ENCODE measurements at places on chromosomes 7 and 10.

DNA sequence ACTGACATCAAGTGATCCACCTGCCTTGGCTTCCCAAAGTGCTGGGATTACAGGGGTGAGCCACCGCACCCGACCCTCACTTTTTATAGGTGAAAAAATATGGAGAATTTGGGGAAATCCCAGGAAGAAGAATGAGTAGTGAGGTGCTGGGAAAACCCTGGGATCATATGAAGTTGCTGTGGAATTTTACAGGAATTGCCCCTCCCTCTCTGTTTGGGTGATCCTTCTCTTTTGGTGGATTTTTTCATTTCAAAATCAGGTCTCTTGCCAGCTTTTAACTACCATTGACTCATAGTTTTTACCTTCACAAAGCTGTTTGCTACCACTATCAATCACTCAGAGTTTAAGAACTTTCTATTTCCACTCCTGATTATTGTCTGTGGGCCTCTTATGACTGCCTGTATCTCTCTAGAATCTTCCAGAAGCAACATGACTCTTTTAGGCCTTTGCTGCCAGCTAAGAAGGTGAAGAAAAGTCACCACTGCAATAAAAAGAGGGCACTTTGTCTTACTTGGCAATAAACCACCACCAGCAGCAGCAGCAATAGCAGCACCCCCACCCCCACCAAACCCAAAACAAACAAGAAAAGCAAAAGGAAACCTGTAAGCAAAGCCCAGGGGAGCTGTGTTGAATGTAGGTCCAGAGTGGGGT lies 4.0 kb upstream of the GIMAP8 start:
- no peak for DNase-seq

DNA sequence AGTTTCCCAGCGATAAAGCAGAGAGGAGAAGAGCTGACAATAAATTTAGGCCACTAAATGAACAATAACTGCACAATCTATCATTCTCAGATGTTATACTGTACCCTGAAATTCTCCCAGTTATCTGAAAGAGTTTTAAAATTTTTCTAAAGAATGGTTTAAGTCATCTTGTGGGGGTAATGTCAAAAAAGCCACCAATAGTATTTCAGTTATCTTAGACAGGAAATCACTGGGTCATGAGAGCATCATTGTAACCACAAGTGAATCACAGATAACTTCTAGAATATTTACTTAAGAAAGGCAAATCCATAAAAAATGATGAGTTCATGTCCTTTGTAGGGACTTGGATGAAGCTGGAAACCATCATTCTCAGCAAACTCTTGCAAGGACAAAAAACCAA lies 147.1 kb downstream of the DNAJB9 start:
- DNase-seq: no peak

DNA sequence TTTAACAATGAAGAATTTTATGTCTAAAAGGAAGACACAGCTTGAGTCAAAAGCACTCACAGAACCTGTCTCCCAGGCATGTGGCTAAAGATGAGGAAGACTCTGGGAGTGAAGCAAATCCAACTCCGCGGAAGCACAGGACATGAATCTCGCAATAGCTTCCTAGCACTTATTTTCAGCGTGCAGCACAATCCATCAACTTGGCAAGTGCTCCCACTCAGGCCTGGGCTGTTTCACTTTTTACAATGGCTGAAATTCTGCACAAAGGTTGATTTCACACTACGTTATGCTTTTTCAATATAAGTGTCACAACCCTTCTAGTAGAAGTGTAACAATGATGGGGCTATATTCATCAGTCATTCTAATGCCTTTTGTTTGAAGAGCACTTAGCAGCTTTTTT lies 180.2 kb downstream of the XPNPEP1 start:
- no peak for DNase-seq

DNA sequence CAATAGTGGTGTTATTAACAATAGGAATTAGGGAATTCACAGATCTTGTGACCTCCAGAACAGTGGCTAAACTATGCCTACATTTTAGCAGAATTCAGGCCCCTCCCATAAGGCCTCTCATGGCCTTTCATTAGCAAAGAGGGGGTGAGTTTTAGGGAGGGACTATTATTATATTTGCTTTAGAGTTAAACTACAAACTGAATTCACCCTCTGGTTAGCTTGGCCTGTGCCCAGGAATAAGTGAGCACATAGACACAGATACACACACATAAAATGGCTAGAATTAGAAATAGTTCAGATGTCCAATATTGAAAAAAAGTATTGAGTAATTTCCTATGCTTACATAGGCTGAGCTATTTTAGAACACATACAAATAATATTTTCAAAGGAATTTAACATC lies 818.8 kb upstream of the COBL start:
- DNase-seq: no peak

- no peak for DNase-seq
Observed at GRCh38 chr10:59314268-59314667, 48.1 kb downstream of the FAM13C start.

DNA sequence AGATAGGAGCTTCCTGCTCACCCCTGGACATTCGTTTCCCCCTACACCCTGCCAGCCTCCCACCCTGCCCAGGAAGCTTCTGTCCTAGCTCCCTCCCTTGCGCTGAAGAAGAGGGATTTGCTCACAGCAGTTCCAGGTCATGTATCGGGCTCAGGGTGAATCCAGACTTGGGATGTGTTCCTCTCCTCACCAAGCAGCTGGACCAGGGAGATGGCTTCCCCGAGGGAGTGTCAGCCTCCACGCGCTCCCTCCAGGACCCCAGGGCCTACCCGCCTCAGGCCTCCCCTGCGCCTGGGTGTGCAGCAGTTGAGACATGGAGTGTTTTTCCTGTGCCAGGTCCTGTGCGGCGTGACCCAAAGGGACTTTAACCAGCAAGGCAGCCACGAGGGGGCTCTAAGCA lies 435.6 kb upstream of the FOXK1 start:
- no peak for DNase-seq

DNA sequence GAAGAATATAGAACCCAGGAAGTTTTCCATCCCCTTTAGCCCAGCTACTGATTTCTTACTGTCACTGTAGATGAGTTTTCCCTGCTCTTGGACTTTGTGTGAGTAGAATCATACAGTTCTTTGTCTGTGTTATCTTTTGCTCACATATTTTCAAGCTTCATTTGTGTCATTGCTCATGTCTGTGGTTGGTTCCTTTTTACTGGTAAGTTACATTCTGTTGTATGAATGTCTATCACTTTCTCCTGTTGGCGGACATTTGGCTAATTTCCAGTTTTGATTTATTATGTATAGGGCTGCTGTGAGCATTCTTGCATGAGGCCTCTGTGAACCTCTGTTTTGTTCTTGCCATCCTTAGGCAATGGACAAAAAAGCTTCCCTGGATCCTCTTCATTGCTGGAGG lies 5.3 kb downstream of the GLRX3 start:
- DNase-seq: no peak

- DNase-seq: no peak
Observed at GRCh38 chr10:127949831-127950230, 42.9 kb downstream of the PTPRE start.

DNA sequence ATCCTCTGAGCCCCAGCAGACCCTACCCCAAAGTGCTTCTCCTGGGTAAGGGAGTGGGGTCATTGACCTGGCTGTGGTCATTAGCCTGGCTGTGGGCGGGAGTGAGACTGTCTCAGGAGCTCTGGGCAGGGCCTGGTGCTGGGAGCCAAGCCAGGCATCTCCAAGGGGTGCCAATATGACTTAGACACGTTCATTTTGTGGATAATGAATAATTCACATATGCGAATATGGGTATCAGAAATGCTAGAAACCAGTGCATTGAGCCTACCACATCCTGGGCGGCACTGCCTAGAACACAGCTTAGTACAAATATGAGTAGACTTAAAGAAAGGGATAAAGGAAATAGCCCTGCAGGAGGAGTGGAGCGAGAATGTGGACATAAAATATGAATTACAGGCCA lies 14.4 kb upstream of the SRRM3 start:
- no peak for DNase-seq

Data from T follicular helper cell (primary cell).